ENCODE measurements at places on chromosomes 7 and 10.

GRCh38 chr7:31705377-31705776 lies 18.4 kb downstream of the PPP1R17 start:
- no peak for DNase-seq

DNA sequence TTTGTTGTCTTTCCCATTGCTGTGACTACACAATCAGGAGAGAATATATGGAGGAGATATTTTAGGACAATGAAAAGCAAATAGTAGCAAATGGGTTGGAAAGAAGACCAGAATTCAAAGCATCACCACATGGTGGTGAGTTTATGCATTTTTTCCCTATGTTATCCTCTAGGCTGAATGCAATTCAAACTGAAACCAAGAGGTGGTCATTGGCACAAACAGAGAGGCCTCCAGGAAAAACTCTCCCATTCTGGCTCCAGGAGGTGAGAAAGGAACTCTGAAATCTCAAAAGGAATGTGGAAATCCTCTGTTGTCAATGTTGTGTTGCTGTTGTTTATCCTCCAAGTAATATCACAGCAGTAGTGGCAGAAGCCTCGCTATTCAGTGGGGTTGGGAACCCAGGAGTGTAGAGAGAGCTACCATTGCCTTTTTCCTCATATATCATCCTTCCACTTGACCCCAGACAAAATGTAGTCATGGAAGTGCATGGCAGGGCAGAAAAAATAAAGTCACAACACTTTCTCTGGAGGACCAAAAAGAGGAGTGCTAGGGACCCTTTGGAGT lies 819.1 kb downstream of the GRID1 start:
- no peak for DNase-seq

GRCh38 chr7:70239918-70240317 lies 641.6 kb downstream of the AUTS2 start:
- DNase-seq: no peak

DNA sequence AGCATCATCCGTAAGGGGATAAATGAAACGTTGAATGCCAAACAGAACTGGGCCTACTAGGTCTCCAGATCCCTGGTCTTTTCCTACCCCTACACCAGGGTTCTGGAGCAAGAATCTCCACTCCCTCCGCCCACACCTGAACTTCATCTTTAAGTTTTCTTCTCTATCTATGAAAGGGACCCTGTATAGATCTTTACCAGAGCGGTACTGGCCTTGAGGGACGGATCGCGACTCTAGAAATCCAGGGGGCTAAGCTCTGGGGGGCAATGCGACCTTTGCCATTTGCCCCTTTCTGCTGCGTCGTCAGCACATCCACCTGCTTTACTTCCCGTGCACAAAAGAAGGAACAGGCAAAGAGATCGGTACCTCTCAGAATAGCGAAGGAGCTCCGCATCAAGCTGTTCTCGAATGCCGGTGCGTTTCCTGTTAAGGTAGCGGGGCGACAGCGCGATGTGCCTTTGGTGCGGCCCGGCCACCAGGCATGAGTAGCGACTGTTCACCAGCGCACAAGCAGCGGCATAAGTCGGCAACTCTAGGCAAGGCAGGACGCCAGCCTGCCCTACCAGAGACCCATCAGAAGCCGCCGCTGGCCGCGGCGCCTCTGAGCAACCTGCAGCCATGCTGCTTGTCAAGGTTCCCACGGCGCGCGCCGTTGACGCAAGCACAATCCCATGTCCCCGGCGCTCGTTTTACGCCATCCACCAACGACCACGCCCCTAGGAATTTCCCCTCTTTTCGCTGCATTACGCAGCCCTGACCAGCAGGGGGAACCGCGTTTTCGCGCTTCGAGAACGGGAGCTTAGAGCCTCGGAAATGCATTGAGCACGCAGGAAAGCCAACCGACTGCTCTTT lies at the start of gene POLR1F:
Gene POLR1F, minus strand, starts transcription at position 641 of the 852 bp plus-strand sequence. Its CDS starts 21 bp downstream, at position 620.
- peak; percentile 96 for DNase-seq

GRCh38 chr7:131067220-131067619 lies 260.5 kb upstream of the MKLN1 start:
- no peak for DNase-seq

- no peak for DNase-seq
Observed at GRCh38 chr7:107170051-107170915, 1.5 kb downstream of the HBP1 start.

DNA sequence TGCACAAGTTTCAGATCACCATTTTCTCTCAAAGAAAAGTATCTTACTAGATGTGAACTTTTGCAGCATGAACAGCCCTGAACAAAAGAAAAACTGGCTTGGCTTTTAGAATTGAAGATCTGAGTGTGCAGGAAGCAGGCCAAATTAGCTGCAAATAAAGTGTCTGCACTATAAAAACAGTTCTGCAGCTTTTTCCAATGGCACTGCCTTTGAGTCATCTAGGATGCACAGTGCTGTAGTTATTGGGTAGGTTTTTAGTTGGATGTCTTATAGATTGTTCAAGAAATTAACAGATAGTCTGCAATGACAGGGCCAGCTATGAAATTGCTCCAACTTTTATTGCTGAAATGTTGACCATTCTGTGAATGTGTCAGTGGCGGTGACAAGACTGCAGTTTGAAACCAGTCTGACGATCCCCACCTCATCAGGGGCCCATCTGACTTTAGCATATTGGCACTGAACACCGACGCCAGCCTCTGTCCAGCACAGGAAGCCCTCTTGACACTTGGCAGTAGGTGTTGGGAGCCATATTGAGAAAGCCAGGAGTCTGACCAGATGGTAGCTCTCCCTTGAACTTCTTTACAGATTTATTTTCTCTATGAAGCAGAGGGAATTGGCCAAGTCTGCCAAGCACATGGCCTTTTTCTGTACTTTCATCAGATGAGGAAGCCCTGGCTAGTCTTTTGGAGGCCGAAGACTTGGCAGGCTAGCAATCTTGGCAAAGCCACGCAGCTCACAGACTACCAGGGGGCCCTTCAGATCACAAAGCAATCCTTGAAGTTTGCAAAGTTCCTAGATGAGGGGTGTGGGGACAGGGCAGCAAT lies 490.6 kb downstream of the NEBL start:
- no peak for DNase-seq

DNA sequence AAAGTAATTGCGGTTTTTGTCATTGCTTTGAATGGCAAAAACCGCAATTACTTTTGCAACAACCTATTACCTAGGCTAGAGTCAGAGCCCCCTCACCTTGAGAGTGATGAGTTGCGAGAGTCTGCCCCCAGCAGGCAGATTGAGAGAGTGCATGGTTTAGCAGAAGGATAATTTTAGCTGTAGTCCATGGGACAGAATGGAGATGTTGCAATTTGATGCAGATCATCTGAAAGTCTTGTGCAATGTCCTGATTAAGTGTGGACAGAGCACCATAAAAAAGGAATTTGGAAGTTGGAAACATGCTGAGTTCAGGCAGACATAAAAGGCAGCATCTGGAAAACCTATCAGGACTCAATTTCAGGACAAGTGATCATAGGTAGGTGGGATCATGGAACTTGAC lies 48.7 kb downstream of the GPR141 start:
- no peak for DNase-seq

- no peak for DNase-seq
Observed at GRCh38 chr7:25750744-25751508, 401.1 kb upstream of the NFE2L3 start.

- DNase-seq: no peak
Observed at GRCh38 chr10:4255751-4256150, 470.7 kb upstream of the KLF6 start.

DNA sequence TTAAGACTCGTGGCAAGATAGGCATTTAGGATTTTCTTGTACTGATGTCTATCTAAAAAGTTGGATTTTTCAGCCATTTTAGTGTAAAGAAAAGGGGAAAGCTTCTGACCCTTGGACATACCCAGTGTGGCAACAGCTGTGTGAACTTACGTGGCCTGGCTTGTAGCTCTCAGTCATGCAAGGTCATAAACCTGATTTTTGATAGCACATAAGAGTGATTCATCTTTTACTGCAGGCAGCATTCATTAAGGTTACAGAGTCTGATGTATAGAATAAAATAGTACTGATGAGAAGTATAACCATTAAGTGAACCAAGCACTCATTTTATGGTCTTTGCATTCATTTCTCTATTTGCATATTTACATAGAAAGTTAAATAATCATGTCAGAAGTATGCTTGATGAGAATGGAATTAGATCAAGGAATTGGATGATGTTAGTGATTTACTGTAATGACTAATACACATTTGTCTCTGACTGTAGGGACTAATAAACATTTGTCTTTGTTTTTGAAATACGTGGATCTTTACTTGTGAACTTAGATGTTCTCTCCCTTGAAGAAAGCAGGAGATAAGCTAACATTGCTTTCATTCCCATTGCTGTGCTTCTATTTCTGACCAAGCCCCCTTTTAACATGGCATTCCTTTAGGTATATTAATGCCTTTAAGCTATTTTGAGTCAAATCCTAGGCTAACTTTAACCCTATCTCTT lies 88.2 kb downstream of the GSDME start:
- no peak for DNase-seq
